HS-5 (cell line): ENCODE measurements at places on chromosomes 2 and 18.

DNA sequence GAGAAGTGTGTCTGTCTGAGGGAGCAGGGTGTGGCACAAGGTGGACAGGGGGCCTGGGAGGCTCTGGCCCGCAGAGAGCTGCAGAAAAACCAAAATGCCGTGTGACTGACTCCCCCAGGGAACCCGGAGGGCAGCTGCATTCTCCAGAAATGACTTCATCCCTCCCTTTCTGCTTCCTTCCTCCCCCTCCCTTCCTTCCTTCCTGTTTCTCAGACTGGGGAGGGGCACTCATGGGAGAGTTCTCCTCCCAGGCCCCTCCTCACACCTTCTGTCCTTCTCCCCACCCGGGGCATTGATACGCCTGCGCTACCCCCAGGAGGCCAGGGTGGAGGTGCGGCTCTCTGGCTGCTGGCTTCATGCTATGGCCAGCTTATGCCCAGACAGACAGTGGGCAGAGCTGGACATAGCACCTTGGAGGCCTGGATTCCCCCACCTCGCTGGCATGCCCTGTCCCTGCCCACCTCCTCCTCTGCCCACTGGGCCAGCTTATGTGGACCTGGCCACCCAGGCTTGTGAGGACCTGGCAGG lies 8.2 kb upstream of the GPR17 start:
- peak; percentile 67 for DNase-seq

DNA sequence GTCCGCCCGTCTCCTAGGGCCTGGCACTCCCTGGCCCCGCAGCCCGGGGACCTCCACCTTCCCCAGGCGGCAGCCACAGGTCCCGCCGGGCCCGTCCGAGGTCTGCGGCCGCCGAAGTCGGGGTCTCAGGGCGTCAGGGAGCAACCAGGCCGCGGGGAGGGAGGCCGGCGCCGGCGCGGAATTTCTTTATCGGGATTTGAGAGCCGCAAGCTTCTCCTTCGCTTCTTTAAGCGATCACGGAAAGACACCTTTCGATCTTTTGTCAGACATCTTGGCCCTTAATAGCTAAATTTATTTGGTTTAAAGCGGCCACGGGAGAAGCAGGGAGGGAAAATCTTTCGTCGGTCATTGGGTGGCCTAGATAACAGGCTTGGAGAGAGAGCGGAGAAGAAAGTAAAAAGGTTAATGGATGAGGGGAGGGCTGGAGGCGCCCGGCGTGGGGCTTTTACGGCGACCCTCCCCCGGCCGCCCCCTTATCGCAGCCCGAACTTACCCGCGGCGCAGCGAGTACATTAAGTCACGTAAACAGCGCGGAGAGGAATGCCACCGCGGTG lies 4.3 kb upstream of the GATA6 start:
- no peak for DNase-seq

GRCh38 chr2:98460573-98461497 lies 16.2 kb downstream of the INPP4A start:
- no peak for DNase-seq

GRCh38 chr2:65367524-65367923 lies 64.9 kb downstream of the SPRED2 start:
- peak; percentile 98 for DNase-seq

DNA sequence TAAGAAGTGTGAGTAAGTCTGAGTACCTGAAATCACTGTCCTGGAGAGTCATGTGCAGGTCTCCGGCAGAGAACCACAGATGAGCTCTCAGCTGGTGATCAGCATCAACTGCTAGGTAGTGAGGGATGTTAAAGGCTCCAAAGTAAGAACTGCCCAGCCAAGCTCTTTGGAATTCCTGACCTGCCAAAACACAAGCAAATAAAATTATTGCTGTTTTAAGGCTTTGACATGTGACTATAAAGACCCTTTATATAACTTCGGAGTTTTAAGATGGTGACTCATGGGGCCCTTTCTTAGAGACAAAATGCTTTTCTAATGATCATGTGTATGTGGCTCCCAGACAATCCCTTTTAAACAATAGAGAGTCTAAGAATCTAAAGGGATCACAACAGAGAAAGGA lies 855.7 kb downstream of the TRIB2 start:
- peak; percentile 32 for DNase-seq

DNA sequence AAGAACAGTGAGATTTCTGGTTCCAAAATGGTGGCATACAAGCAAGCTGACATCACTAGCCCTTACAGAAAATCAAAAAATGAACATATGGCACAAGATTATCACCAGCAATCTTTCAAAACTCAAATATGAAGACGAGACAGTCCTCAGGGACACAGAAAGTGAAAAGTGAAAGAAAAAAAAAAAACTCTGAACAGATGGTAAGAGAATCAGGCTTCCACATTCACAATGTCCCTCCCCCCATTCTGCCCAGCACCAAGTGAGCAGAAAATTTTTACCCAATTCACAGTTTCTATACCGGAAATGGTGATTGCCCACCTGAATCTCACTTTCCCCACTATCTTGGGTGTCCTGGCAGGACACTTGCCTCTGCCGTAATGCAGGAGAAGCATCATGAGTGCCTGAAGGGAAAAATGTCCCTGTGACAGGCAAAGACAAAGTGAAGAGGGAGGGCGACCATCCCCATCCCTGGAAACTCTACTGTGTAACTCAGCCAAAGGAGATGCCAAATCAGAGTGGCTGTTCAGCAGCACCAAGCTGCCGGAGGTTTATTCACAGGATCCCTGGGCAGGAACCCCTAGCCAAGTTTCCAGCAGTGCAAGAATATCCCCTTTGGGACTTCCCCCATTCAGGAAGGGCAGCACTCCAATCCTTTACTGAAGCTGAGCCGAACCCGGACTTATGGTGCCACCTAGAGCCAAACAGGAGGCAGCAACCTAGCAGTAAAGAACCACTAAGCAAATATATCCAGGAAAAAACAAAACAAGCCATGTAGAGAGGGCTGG lies 312.2 kb downstream of the LRATD1 start:
- DNase-seq: no peak

DNA sequence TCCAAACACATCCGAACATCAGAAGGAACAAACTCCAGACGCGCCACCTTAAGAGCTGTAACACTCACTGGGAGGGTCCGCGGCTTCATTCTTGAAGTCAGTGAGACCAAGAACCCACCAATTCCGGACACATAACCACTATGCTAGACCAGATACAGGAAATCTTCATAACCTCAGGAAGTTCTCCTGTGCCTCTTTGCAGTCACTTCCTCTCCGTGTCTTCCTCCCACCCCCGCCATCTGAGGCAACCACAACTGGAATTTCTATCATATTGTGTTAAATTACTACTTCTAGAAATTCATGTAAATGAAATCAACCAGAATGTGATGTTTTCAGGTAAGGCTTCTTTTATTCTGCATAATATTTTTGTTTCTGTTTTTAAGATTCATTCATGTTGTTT lies 631.0 kb upstream of the NXPH2 start:
- no peak for DNase-seq

- DNase-seq: no peak
Observed at GRCh38 chr18:59876310-59876626, 23.5 kb upstream of the PMAIP1 start.

DNA sequence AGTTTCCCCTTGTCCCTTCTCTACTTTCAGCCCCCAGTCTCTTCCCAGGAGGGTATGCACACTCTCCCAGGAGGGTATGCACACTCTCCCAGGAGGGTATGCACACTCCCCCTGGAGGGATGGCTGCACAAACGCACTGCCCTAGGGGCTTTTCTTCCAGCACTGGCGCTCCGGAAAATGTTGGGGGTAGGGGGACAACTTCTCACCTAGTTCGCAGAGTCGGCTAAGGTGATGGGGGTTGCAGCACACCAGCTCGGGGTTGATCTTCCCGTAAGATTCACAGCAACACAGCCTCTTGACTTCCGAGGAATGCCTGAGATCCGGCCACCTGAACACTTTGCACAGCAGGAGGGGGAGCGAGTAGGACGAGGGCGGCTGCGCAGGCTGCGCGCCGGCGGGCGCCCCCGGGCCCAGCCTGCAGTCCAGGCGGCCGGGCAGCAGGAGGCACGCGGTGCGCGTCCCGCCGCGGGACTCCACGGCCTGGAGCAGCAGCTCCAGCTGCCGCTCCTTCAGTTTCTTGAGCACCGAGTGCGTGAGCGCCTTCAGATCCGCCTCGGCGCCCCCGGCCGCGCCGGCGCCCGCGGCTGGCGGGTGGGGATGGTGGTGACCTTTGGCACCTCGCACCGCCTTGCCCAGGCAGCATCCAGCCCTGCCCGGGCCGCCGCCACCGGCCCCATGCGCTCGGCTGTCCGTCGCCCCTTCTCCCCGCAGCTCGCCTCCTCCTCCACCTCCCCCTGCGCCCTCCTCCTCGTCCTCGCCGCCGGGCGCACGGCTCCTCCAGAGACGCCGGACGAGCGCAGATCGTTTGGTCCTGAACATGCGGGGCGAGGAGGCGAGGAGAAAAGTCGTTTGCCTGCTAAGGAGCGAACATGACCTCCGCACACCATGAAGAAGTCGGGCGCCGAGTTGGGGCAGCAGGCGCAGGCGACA lies 894 bp downstream of the SMAD7 start:
- no peak for DNase-seq

- no peak for DNase-seq
Observed at GRCh38 chr2:127052771-127053691, 53.9 kb downstream of the BIN1 start.

DNA sequence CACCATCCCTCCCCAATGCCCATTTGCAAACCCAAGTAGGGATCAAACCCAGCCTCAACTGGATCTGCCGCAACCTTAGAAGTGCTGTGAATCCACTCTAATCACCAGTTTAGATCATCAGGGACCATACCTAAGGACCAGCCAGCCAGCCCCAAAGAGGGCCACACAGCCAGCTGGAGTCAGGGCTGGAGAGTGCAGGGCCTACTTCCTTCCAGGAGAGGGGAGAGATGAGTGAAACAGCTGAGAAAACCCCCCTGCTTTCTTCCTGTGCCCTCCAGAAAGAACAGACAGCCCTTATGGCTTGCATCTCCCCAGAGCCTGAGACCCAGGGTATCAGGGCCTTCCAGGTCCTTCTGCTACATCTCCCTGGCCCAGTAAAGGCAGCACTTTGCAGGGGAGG lies 25.8 kb downstream of the YPEL5 start:
- DNase-seq: no peak

DNA sequence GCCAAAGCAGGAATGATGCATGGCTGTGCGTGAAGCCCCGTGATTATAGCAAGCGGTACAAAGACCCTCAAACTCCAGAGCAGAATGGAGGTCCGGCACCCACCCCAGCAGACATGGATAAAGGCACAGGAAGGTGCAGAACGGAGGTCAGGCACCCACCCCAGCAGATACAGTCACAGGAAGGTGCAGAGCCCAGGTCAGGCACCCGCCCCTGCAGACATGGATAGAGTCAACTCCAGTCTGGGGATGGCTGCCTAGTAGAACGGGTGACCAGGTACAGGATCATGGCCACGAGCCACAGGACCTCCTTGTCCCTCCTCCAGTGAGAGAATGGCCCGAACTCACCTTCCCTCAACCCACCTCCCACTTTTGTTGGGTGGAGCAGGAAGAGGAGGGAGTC lies 318.3 kb upstream of the SALL3 start:
- no peak for DNase-seq

DNA sequence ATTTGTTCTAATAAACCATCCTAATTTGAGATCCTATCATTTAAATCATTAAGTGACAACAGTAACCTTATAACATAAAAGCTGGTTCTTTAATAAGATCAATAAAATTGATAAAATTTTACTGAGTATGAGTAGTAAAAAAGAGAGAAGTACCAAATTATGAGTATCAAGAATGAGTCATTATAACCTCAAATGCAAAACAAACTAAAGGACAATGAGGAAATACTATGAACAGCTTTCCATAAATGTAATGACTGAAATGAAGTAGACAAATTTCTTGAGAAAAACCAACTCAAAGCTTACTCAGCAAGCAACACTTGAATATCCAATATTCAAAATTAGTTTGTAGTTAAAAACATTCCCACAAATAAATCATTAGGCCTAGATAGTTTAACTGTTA lies 433.0 kb downstream of the ZEB2 start:
- no peak for DNase-seq

DNA sequence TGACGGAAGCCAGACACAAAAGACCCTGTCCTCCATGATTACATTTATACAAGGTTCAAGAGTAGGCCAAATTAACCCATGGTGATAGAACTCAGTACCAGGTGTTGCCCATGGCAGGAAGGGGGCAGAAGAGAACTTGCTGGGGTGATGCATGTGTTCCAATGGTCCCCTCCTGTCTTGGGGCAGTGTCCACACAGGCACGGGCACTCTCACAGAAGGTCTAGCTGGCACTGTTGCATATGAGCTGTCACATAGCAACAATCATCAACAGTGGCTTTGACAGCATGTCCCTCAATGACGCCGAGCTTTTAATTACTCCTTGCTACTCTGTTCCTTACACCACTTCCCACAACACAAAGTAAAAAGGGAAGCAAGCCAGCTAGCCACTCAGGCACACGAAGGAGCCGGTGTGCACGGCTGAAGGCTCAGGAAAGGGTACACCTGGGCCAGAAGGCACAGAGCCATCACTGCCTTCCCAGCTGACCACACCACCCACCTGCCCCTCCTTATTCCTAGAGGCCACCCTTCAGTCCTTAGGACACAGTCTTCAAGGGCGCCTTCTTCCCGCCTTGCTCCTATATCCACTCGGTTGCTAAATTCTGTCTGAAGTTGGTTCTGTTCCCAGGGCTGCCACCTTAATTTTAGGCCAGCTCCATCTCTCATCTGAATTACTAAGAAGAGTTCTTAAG lies 28.9 kb downstream of the RPL31 start:
- DNase-seq: no peak

- DNase-seq: no peak
Observed at GRCh38 chr2:233244818-233245217, 6.7 kb upstream of the ATG16L1 start.

- DNase-seq: no peak
Observed at GRCh38 chr2:161355983-161356382, 47.8 kb downstream of the PSMD14 start.

DNA sequence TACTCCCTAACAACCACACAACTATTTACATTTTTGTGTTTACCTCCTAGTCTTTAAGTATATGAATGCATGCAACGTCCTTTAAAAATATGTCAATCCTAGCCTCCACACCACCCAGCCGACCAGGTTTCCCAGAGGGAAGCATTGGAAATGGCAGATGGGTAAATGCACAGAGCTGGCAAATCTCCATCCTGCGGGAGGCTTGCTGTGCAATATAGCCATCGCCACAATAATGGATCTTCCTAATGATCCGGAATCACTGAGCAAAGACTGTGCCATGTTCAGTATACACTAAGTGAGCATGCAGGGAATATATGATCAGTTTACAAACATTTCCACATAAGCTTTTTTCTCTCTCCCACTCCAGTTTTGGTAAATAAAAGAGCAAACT lies 131.8 kb downstream of the NEDD4L start:
- DNase-seq: no peak

DNA sequence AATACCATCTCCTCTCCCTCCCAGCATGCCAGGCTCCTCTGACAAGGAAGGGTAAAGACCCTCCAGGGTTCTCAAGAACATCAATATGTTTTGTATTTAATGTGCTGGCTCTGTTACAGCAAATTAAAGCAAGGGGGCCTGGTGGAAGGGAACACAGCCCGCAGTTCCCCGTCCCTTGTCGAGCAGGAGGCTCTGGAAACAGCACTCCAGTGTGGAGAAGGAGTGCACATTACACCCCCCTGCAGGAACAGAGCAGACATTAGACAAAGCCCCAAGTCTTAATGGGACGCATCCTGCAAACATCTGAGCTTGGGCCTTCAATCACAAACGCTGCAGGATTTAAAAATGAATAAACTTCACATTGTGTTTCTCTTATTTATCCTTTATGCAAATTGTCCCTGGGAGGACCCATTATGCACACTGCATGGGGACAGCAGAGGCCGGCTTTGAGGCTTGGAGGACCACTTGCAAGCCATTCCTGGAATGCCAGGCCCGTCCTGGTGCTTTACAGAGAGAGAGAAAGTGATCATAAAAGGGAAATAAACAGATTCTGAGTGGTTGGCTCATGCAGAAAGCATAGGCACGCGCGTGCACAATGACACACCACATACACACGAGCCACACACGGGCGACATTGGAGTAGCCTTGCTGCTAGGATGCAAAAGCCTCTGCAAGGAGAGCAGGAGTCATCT lies 328.7 kb downstream of the SMAD2 start:
- no peak for DNase-seq
